Memory B cell (primary cell): ENCODE measurements at places on chromosomes 6 and 20.

GRCh38 chr20:45462711-45463509, 6.6 kb upstream of the WFDC2 start:
- DNase-seq, result no peak
- no peak overlapping the region for H3K27ac ChIP-seq
- H3K27me3 ChIP-seq, result peaks cover 2% of the 10 kb centered on the region
- no peaks in the 10 kb centered on the region for H3K36me3 ChIP-seq
- no peaks in the 10 kb centered on the region for H3K4me1 ChIP-seq
- H3K4me3 ChIP-seq, result no peak overlapping the region

- H3K4me1 ChIP-seq, result no peaks in the 10 kb centered on the region
- H3K4me3 ChIP-seq, result no peak overlapping the region
- H3K36me3 ChIP-seq, result no peaks in the 10 kb centered on the region
- no peak overlapping the region for H3K27ac ChIP-seq
- peaks cover 13% of the 10 kb centered on the region for H3K27me3 ChIP-seq
These were observed 249.5 kb downstream of the ADGRG6 start for GRCh38 chr6:142551274-142551811.

DNA sequence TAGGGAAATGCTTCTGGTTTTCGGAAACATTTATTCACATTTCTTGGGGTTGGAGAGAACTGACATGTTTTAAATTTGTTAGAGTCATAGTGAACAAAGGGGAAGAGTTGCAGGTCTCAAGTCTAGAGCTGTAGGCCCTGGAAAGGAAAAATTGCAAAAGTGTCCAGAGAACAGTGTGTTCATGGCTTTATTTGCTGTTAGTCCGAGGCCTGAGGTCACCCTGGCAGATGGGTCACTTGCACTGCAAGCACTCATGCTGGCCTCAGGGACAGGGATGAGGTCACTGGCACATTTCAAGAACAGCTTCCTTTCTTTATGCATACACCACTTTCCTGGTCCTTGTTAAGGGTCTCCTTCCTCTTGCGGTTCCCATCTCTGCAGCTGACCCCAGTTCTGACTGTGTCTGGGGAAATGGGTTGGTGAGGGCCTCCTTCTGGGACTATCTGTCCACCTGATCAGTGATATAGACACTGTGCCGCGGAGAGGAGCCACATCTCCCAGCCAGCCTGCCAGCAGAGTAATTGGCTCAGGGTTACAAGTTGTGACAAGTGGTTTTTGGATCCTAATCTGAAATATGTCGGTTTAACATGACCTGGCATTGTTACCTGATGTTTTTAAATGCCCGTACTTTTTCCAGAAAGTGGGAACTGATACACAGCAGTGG, 194.0 kb downstream of the EYA4 start:
- H3K27me3 ChIP-seq, result no peaks in the 10 kb centered on the region
- H3K4me1 ChIP-seq, result no peaks in the 10 kb centered on the region
- H3K36me3 ChIP-seq, result no peaks in the 10 kb centered on the region
- DNase-seq, result no peak
- H3K27ac ChIP-seq, result no peak overlapping the region

DNA sequence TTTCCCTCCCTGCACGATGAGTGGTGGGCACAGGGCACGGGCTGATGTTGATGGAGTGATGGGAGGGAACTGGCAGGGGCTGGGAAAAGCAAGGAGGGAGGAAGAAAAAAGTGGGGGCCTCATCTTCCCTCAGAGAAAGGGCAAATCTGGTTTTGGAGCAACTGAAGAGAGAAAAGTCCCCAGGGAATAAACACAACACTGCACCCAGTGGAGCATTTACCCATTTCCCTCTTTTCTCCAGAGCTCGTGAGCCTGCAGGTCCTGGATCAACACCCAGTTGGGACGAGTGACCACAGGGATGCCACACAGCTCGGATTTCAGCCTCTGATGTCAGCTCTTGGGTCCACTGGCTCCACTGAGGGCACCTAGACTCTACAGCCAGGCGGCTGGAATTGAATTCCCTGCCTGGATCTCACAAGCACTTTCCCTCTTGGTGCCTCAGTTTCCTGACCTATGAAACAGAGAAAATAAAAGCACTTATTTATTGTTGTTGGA, 11.4 kb downstream of the MICA start:
- no peak for DNase-seq
- no peak overlapping the region for H3K27ac ChIP-seq
- no peak overlapping the region for H3K4me3 ChIP-seq
- H3K4me1 ChIP-seq, result peaks cover 9% of the 10 kb centered on the region
- no peaks in the 10 kb centered on the region for H3K27me3 ChIP-seq

DNA sequence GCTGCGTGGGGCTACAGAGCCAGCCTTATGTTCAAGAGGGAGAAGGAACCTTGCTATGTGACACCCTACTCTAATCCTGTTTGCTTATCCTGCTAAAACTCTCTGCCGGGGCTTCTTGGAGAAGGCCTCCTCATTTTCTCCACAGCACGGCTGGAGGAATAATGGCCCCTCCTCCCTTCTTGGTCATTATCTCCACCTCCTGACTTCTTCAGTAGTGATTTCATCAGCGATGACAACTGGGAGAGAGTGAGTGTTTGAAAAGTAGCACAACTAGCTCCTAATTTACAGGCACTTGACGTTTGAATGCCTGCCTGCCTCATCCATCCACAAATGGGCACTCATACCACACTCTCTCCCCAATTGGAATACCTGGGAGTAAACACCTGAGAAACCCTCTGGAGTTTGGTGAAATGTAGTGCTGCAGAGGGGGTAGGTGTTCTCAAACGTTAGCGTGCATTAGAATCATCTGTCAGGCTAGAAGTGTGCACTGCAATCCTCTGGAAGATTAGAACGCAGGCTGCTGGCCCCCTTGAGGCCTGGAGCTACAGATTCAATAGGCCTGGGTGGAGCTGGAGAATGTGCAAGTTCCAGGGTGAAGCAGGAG, 148.5 kb downstream of the FOXC1 start:
- H3K4me3 ChIP-seq, result no peak overlapping the region
- H3K36me3 ChIP-seq, result peaks cover 13% of the 10 kb centered on the region
- no peak for DNase-seq
- H3K27ac ChIP-seq, result no peak overlapping the region

GRCh38 chr6:166237617-166238016, 70.0 kb upstream of the TBXT start:
- no peak for DNase-seq
- no peak overlapping the region for H3K27ac ChIP-seq
- H3K4me3 ChIP-seq, result no peak overlapping the region
- H3K27me3 ChIP-seq, result peaks cover 15% of the 10 kb centered on the region

- DNase-seq, result peak; percentile 66
- peaks cover 7% of the 10 kb centered on the region for H3K36me3 ChIP-seq
- H3K4me3 ChIP-seq, result peak overlapping the region; percentile 43
- H3K4me1 ChIP-seq, result peaks cover 12% of the 10 kb centered on the region
These were observed 10.7 kb downstream of the TUBB start for GRCh38 chr6:30730601-30731435.

DNA sequence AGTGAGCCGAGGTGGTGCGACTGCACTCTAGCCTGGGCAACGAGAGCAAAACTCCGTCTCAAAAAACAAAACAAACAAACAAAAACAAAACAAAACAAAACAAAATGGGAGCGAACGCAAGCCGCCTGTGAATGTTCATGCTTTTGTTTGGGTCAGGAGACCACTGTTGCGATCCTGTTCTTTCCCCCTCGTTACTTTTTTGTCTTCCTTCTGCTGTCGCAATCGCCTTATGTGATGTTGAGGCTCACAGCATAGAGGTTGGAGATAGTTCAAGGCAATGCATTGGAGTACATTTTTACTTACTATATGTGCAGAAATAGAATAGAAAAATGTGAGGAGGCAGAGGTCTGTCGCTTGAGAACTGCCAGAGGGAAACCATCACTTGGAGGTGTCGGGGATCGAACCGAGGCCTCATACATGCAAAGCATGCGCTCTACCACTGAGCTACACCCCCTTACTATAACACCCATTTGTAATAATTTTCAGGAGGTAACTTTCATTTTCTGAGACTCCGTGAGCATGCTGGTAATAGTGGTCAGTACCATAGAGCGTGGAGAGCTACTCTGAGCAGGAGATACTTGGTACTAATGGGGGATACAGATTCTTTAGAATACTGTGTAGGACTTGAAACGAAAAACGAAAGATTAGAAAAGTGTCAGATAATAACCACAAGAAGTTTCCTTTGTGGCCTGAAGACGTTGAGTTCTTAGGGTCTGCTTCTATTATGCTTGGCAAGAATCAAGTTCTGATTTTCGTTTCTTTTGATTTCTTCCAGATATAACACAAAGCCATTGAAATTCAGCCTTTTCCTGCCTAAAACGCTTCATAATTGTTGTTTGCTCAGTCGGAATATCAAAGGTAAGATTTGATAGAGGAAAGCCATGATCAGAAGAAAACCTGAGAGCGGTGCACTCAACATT, 121.1 kb downstream of the TRIM27 start:
- peaks cover 33% of the 10 kb centered on the region for H3K27me3 ChIP-seq
- no peak overlapping the region for H3K4me3 ChIP-seq
- peaks cover 2% of the 10 kb centered on the region for H3K36me3 ChIP-seq
- H3K27ac ChIP-seq, result no peak overlapping the region
- no peak for DNase-seq
- peaks cover 3% of the 10 kb centered on the region for H3K4me1 ChIP-seq

- no peaks in the 10 kb centered on the region for H3K27me3 ChIP-seq
- H3K4me3 ChIP-seq, result no peak overlapping the region
- no peak overlapping the region for H3K27ac ChIP-seq
- H3K36me3 ChIP-seq, result no peaks in the 10 kb centered on the region
- peaks cover 2% of the 10 kb centered on the region for H3K4me1 ChIP-seq
These were observed 101.1 kb upstream of the TAB2 start for GRCh38 chr6:149216459-149216858.

DNA sequence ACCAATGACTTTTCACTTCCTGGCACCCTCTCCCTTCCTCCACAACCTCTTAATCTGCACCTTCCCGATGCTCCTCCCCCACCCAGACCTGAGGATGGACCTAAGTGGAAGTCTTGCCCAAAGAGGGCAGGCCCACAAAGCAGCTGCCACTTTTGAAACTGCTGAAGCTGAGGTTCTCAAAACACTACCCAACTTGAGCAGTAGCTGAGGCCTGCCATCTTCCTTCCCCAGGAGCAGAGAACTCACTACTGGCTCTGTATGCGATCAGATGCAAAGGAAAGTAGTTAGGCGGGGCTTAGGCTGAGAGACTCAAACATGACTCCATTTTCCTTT, 1.5 kb downstream of the HM13 start:
- no peak for DNase-seq
- no peak overlapping the region for H3K27ac ChIP-seq
- H3K4me3 ChIP-seq, result no peak overlapping the region
- peaks cover 3% of the 10 kb centered on the region for H3K36me3 ChIP-seq

DNA sequence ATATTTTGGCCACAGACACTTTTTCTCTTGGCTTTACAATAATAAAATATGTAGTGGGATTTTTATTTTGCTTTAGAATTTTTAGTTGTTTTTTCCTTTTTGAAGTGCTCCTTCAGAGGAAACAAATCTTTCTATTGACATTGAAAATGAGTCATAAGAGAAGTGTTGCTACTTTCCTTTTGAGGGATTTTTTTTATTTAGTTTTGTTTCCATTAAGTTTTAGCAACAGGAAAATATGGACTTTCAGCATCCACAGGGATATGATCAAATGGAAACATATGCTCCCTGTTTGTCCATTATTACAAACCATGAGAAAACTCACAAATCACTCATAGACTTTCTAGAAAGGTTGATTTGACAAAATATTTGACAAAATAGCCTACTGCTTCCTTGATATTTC, 65.3 kb upstream of the BMP2 start:
- no peaks in the 10 kb centered on the region for H3K27me3 ChIP-seq
- no peak overlapping the region for H3K4me3 ChIP-seq
- no peaks in the 10 kb centered on the region for H3K36me3 ChIP-seq
- H3K4me1 ChIP-seq, result peaks cover 4% of the 10 kb centered on the region

- peak; percentile 17 for DNase-seq
- no peak overlapping the region for H3K27ac ChIP-seq
- H3K36me3 ChIP-seq, result no peaks in the 10 kb centered on the region
- H3K4me1 ChIP-seq, result no peaks in the 10 kb centered on the region
- H3K4me3 ChIP-seq, result no peak overlapping the region
These were observed 28.3 kb downstream of the MRS2 start for GRCh38 chr6:24431045-24431451.

DNA sequence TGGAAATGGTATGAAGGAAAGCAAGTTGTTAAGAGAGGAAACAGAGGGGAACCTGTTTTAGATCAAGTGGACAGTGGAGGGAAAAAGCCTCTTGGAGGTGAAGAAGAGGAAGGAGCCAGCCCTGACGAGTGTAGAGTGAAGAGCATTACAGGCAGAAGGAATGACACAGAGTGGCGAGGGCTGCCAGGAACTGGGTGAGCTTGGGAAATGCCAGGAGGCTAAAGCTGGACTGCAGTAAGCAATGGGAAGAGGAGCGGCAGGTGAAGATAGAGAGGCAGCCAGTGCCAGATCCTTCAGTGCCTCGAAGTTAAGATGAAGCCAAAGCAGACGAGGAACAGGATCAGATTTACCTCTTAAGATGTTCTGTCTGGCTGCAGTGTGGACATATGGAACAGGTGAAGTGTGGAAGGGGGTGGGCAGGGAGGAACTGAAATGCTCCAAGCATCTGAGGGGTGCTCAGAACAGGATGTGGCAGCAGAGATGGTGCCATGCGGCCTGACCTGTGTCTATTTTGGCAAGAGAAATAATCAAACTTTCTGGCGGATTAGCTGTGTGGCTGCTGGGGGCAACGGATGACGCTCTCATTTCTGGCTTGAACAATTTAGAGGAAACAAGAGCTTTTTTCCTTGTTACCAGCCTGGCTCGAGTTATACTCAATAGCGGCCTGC, 748.4 kb downstream of the PTPRT start:
- no peak overlapping the region for H3K4me3 ChIP-seq
- H3K4me1 ChIP-seq, result no peaks in the 10 kb centered on the region
- no peaks in the 10 kb centered on the region for H3K36me3 ChIP-seq
- no peaks in the 10 kb centered on the region for H3K27me3 ChIP-seq

DNA sequence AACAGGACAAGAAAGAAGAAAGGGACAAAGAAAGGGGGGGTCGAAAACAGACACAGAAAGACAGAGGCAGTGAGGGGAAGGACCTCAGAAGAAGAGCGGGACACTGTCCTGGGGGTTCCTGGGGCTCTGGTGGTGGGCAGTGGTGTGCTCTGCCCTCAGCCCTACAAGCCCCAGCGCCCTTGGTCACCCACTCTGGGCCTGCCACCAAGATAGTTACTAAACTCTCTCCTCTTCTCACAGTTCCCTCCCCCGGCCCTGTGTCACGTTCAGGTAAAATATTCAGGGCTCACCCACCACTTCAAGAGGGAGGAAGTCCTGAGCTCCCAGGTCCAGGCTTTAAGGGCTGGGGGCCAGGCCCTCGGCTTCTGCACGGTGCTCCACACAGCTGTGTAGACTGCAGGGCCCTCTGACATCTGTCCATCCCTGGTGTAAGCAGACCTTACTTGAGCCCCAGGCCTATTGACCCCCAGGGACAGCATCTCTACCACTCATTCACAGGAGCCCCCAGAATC, 87.4 kb downstream of the MRPL14 start:
- H3K27ac ChIP-seq, result no peak overlapping the region
- H3K4me3 ChIP-seq, result no peak overlapping the region
- no peak for DNase-seq
- peaks cover 22% of the 10 kb centered on the region for H3K27me3 ChIP-seq

- H3K27me3 ChIP-seq, result no peaks in the 10 kb centered on the region
- no peaks in the 10 kb centered on the region for H3K4me1 ChIP-seq
- no peak overlapping the region for H3K27ac ChIP-seq
- no peaks in the 10 kb centered on the region for H3K36me3 ChIP-seq
These were observed 523.7 kb upstream of the SLC35B3 start for GRCh38 chr6:8958894-8959511.
